ENCODE measurements at places on chromosomes 5 and 9.

DNA sequence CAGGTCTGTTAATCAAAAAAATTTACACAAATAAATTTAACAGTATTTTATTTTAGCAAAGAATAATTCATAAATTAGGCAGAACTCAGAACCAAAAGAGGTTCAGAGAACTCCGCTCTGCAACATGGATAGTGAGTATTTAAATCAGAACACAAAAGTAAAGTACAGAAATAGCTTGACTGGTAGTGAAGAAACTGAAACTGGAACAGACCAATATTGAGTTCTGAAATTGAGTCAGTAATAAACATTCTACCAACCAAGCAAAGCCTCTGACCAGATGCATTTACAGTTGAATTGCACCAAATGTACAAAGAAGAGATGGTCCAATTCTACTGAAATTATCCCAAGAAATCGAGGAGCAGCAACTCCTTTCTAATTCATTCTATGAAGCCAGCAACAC lies 1542.8 kb downstream of the EFNA5 start:
- DNase-seq: no peak

DNA sequence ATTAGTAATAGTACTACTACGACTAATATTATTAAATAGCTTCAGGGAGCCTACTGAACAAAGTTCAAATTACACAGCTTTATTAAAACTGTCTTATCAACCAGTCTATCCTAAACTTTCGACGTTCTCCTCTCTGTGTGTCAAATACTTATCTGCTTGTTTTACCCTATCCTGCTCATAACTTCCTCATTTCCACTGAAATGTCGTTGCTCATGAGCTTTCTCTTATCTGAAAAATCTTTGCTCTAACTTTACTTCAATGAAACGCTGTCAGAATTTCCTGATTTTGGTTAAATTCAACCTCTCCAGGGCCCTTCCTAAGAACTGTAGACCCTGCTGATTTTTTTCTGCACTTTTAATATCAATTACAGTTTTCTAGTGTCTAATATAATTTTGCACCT lies 1431.0 kb upstream of the WWC1 start:
- DNase-seq: no peak

GRCh38 chr9:4299005-4299795 lies 668 bp downstream of the GLIS3 start:
- DNase-seq: peak; percentile 90

- no peak for DNase-seq
Observed at GRCh38 chr9:114137831-114138230, 17.5 kb upstream of the COL27A1 start.

DNA sequence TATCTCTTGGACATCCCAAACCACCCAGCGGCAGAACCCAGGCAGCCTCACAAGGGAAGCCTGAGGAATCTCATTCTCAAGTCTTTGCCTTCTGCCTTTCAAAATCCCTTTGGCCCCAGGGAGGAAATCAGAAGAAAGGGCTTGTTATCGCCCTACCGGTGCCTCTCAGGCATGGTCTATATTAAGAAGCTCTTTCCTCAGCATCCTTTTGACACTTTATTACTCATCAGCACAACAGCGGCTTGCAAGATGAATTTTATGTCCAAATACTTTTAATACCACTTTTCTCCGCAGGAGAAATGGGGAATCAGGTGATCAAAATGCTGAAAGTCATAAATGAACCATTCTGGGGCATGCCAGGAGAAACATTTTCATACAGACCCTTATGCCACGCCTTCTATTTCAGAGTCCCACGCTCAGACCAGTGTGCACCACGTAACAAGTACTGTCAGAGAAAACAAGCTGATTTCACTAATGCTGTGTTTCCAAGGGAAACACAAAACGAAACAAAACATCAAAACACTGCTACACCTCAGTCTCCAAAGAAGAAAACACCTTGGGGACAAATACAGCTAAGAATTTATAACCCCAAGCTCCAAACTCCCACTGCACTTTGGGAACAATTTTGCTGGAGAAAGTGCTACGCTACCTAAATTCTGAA lies 30.0 kb downstream of the RAPGEF1 start:
- DNase-seq: no peak

Data from right kidney (tissue), 9 donors.